ENCODE measurements at places on chromosomes 7 and 10.

DNA sequence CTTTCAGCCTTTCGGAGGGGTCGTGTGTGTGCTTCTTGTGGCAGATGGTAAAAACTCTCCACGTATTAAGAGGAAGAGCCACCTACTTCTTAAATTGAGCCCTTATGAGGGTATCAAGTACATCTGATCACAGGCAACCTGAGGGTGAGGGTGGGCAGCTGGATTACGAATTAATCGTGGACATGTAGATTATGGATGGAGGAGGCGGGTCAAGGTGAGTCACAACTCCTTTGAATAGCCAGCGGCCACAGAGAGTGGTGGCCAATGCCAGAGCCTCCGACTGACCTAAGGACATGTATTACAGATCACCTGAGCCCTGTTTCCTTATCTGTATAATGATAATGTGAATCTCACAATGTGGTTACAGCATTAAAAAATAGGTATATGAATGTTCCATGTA is 1083.9 kb downstream of the SORCS3 start:
- no peak for DNase-seq

- no peak for DNase-seq
These were observed 147.2 kb downstream of the DNAJB6 start for GRCh38 chr7:157483971-157484410.

DNA sequence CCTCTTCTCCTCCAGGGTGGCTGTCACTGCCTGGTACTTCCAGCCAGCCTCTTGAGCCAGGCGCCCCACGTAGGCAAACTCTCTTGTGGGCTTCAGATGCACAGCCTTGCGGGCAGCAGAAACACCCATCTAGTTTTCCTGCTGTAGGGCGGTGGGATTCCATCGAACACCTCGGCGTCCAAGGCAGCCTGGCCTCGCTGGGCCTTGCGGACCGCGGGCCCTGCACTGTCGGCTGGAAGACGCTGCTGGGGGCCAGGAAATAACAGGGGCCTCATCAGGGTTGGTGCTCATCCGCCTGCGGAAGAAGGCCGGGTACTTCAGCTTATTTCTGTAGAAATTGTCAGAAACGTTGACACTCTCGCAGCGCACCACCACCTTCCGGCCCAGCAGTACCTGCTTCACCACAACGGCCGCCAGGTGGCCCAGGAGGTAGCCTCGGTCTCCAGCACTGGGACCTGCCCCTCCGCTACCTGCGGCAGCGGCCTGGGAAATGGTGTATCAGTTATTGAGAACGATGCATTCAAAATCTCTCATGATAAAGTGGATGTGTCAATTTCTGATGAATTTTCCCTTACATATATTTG is 61.1 kb downstream of the WDFY4 start:
- no peak for DNase-seq

DNA sequence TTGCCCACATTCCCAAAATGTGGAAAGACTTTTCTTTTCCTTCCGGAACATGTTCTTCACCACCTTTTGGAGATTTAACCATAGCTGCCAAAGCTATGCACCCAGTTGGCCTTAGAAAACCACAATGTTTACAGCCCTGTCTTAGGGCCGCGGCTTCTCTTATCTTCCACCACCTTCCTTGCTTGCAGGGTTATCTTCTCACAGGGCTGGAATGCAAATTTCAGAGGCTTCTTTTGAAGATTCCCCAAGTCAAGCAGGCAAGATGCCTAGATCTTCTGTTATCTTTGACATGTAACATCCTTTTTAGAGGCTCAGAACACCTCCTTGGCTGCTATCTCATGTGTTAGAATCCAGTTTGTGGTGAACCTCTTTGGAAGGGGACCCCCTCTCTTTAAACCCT is 11.1 kb downstream of the KCTD7 start:
- DNase-seq, result no peak

- no peak for DNase-seq
These were observed 80.5 kb upstream of the SVIL start for GRCh38 chr10:29715296-29715695.

DNA sequence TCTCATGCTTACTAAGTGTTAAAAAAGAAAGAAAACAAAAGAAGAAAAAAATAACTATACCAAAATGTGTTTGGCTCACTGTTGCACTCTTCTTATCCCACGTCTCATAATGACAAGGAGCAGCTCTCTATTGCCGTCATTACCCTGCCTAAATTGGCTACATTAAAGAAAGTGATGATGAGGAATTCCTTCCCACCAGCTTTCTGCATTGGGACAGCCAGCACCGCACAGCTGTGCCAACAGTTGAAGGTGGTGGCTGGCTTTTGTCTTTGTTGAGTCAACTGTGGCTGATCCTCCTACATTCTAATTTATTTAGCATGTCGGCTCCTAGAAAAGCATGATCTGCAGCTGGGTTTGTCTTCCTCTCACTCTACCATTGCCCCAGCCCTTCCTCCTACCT is 751.8 kb downstream of the KCNMA1 start:
- no peak for DNase-seq

GRCh38 chr7:55275291-55276200 is 89.6 kb upstream of the LANCL2 start:
- DNase-seq, result no peak

GRCh38 chr10:1379601-1380000 is 323.4 kb downstream of the WDR37 start:
- no peak for DNase-seq

DNA sequence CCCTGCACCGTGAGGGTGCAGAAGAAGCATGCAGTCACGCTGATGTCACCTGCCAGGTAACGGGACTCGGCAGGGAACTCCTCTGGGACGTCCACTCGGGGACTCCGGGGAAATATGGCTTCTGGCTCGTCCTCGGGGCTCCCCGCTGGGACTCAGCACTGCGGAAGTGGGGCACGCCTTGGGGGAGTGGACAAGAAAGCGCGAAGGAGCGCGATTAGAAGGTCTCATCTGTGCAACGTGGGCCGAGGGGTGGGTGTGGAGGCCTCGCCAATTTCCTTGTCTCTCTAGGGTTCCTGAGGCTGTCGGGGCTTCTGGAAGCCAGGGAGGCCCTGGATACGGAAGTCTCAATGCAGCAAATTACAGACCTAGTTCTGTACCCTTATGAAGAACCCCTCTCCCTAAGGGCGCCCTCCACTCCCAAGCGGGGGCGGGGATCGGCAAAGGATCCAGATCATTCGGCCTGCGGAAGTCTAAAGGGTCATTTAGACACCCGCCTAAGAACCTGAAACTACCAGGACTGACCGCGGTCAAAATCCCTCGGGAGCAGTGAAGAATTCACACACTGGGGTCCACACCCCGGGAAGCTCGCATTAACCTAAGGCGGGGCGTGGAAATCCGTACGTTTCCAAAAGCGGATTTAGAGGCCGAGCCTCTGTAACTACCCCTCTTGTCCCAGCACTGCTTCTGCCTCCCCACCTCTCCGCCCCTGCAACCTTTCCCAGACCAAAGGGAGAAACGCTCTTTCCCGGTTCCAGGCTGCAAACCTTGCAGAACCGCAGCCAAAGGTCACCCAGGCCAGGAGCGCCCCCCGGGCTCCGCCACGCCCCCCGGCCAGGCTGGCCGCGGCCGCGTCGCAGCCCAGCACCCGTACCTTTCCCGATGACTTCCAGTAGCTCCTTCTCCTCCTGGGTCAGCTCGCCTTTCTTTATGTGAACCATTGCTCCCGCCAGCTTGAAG is 640 bp downstream of the ANKMY2 start:
- DNase-seq, result peak; percentile 49

- no peak for DNase-seq
These were observed 3.8 kb downstream of the SFXN2 start for GRCh38 chr10:102718220-102718619.

DNA sequence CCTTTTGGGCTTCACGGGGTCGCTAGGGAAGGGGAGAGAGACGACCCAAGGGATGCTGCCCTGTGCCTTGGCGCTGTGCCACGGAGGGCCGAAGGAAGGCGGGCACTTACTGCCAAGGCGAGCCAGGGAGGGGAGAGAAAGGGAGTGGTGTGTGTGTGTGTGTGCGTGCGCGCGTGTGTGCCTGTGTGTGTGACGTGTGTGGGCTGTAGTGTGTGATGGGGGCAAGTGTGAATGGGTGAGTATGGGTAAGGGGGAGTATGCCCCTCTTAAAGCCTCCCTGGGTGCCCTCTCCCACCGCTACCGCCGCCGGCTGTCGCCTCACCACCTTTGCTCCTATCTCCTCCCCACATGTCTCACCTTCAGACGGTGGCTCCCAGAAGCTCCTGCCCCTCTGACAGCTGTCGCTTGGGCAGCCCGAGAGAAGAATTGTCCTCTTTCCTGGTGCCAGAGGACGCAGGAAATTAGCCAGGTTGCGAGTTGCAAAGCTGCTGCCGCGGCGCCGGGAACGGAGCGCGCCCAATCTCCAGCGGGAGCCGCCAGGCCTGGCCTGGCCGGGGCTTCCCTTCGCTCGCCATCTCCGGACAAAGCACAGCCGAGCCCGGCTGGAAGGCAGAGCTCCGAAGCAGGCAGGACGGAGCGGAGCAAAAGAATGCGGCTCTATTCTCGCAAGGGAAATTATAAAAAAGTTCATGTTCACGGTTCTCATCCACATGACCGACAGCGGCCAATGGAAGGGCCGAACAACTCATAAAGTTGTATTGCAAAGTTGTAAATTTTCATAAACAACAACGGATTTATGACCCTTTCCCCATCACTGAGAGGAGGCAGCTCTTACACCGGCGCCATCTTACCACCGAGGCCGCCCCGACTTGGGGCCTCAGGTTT is at the start of gene HOXA3:
HOXA3 (minus strand) TSS at position 653 of the 885 bp plus-strand sequence. CDS start 41,943 bp downstream, outside the sequence.
- no peak for DNase-seq

- DNase-seq, result no peak
These were observed 160.6 kb downstream of the MAGI2 start for GRCh38 chr7:79292834-79293233.

DNA sequence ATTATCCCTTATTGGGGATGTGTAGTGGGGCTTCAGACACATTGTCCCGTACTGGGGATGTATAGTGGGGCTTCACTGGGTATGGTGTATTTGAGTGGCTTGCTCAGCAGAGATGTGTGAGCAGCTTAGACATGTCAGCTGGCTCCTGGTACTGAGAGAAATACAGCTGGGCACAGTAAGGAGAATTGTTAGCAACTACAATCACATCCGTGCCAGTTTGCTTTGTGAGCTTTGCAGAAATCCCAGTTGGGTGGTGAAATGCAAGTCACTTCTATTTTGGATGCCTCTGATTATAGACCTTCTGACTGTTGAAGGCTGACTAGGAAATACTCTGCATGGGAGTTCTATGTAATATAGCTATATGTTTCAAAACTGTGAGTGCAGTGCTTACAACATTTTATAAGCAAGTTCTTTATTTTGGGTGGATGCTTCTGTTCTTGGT is 10.8 kb downstream of the CCNY start:
- DNase-seq, result no peak

GRCh38 chr7:98559958-98560357 is 57.1 kb upstream of the NPTX2 start:
- no peak for DNase-seq

DNA sequence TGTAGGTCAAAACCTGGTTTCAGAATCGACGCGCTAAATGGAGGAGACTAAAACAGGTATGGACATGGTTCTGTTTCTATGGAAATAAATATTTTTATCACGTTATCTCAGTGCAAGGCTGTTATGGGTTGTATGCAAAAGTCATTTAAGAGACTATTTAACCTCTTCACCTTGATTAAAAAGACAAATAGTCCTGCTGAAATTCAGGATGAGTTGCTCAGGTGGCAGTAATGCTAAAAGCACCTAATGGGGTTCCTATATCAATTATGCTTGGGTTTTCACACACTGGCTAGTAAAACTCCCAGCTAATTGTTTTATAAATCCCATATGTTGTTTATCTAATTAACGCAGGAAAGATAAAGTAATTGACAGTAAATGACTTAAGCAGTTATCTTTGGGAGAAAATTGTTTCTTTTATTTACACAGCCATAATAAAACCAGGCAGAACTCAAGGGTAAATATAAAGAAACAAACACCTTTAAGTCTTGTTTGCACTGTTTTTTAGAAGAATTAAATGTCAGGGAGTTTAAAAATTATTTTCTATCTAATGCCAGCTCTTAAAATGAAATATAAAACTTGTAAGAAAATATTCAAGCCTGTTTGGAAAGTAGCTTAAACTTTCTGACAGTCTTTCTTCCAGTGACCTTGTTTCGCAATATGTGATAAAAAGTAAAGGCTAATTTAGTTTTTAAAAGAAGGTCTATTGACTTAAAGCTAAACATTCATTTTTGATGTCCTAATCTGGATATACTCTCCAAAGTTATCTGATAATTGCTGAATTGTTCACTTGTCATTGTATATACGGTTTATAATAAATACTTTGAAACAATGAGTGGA is 3.2 kb downstream of the HHEX start:
- DNase-seq, result no peak

GRCh38 chr10:3900391-3900790 is 115.4 kb upstream of the KLF6 start:
- DNase-seq, result no peak
